Gastroesophageal sphincter (tissue), 4 donors: ENCODE measurements at places on chromosomes 12 and 14.

GRCh38 chr14:36056845-36057244, 119.7 kb downstream of the PTCSC3 start:
- ATAC-seq, result no peak

- ATAC-seq, result no peak
These were observed 201.2 kb downstream of the CHST11 start for GRCh38 chr12:104657726-104658484.

GRCh38 chr14:97977651-97978261, 1180.6 kb downstream of the VRK1 start:
- peak; percentile 73 for ATAC-seq

DNA sequence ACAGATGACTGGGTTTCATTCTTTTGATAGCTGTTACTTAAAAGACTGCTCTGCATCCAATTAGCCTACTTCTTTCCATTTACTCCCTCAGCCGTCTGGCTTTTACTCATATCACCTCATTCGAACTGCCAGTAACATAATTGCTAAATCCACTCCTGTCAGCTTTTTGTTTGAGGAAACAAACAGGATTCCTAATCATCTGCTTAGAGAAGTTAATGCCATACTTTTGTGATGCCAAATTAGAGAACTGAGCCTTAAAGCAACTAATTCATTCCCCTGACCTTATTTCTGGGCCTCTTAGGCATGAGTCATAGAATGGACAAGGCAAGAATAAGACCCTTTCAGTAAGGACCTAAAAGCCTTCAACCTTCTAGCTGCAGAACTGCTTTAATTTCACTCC, 2.9 kb downstream of the OXA1L start:
- ATAC-seq, result no peak

DNA sequence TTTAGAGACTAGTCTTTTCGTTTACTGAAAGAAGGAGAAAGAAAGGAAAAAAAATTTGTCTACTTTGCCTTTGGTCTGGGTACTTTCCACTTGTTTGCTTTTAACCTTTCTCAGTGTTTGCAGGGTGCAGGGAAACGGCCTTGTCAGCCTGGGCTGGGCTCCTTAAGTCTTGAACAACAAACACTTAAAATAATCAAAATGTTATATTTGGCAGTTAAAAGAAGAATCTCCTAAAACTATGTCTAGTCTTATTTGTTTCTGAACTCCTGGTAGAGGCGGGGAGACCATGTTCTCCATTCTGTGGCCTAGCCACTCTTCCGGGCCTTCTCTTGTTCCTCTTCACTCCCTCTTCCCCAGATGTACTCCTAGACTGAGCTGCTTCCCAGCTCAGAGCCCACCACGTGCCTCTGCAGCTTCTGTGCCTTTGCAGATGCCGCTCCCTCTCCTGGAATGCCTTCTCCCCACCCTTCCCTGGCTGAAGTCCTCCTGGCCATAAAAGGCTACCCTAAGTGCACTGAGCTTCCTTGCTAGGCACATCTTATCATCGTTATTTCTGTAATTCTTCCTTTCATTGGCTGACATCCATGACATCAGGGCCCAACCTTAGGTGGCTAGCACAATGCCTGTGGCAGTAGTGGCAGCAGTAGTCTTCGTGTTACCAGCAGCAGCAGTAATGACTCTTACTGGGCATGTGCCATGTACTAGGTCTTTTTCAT, 432.9 kb downstream of the ZFP36L1 start:
- ATAC-seq, result peak; percentile 87

- no peak for ATAC-seq
These were observed 198.1 kb downstream of the ANO2 start for GRCh38 chr12:5746917-5747316.

- ATAC-seq, result no peak
These were observed 292.1 kb downstream of the GLT1D1 start for GRCh38 chr12:129145381-129145780.

DNA sequence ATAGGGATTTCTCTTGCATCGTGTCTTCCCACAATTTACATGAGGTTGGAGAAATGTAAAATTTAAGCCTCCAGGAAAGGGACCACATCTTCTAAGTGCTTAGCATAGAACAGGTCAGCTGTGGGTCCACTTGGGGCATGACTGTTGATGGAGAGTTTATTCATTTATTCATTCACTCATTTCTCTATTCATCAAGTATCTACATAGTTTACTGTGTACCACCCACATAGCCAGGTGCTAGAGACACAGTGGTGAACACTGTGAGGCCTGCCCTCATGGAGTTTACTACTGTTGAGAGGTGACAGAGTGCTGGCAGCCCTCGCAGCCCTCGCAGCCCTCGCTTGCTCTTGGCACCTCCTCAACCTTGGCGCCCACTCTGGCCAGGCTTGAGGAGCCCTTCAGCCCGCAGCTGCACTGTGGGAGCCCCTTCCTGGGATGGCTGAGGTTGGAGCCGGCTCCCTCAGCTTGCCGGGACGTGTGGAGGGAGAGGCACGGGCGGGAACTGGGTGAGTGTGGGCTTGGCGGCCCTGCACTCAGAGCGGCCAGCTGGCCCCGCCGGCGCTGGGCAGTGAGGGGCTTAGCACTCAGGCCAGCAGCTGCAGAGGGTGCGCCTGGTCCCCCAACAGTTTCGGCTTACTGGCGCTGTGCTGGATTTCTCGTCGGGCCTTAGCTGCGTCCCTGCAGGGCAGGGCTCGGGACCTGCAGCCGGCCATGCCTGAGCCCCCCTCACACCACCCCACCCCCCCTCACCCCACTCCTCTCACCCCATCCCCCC, 1.7 kb upstream of the JPH4 start:
- no peak for ATAC-seq

DNA sequence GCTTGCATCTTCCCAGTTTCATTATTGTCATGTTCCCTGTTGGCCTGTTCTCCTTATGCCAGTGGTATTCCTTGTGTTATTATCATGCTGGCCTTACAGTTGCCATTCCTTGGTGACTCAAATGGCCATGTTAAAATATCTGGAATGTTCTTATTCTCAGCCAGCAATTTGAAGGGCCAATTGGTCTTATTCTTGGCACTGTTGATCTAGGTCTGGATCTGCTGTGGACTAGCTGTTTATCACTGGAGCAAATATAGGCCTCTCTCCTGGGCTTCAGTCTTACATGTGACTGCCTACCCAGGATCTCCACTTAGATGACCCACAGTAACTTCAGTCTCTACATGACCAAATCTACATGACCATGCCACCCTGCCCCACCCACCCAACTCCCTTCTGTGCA, 5.4 kb downstream of the CIPC start:
- ATAC-seq, result no peak

DNA sequence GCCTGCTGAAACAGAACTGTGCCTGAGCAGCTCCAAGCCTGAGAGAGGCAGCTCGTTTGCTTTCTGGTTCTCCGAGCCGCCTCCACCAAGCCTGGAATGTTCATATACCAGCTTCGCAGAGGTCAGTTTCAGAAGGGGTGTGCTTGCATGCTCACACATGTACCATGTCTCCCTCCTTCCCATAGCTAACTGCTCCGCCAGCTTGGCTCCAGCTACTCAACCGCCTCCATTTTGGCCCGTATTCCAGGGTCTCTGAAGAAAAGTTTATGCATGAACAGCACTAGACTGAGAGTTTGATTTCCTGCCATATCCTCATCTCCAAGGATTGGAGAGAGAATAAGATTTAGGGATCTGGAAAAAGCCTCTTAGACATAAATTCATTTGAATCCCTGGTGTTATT, 103.7 kb downstream of the SMOC1 start:
- ATAC-seq, result no peak

- peak; percentile 98 for ATAC-seq
These were observed 1.7 kb upstream of the ANKRD33 start for GRCh38 chr12:51886021-51886710.

- ATAC-seq, result peak; percentile 25
These were observed 90.2 kb downstream of the NTN4 start for GRCh38 chr12:95700316-95700785.

DNA sequence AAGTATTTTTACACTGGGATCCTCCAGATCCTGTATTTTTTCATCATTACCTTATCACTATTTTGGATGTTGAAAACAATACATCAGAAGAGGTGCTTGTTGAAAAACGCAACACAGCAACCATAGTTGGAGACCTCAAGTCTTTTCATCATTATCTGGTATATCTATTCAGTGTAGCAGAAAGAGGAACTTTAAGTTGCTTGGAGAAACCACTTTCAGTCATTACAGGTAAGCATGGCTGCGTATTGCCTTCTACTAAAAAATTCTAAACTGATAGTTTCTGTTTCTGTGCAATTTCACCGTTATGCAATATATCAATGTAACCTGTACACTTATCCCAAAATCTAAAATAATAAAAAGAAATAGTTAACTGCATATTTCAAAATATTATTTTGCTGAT, 32.2 kb upstream of the PTPRQ start:
- ATAC-seq, result no peak

- ATAC-seq, result no peak
These were observed 670.2 kb upstream of the LMO3 start for GRCh38 chr12:17276196-17276595.

- ATAC-seq, result no peak
These were observed 4.1 kb downstream of the CIPC start for GRCh38 chr14:77102154-77102553.

GRCh38 chr14:34046799-34047520, 96.1 kb upstream of the EGLN3 start:
- no peak for ATAC-seq

DNA sequence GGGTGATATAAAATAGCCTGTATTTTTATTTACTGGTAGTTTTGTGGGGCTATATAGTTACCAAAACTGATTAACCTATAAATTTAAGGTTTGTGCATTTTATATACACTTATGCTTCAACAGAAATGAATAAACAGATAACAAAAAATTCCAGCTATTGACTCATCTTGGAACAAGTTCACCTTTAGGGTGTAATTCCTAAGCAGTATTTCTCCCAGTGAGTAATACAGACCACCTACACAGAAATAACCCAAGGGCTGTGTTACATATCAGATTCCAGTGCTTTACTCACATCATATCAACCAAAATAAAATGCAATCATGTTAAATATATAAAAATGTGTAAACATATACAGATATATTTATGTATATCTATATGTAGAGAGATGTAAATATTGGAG, 345.6 kb downstream of the ADAMTS20 start:
- no peak for ATAC-seq

- no peak for ATAC-seq
These were observed 30.6 kb downstream of the VCPKMT start for GRCh38 chr14:50085570-50086320.

- ATAC-seq, result no peak
These were observed 11.8 kb downstream of the STON2 start for GRCh38 chr14:81388336-81388735.

DNA sequence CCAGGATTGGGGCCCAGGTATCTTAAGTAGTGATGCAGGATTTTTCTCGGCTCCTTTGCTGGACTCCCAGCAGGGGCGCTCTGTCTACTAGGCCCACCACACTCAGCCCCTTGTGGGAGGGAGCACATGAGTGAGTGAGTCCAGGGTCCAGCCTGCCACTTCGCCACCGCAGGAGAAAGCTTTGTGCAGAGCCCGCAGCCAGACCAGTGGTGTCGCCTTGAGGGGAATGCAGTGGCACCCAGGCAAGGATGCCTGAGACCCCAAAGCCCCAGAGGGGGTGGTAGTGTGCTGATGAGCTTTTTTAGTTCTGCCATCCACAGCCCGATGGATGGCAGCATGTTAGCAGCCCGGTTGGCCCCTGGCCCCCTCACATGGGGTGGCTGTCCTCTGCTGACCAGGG, 5.4 kb upstream of the MRPS35 start:
- no peak for ATAC-seq

GRCh38 chr12:47085815-47086252, 6.1 kb upstream of the AMIGO2 start:
- no peak for ATAC-seq
